Activated gamma-delta T cell treated with anti-CD3 and anti-CD28 coated beads, Interleukin-2, amount 50 U/mL, for 16 hours (primary cell): ENCODE measurements at places on chromosomes 12 and 14.

DNA sequence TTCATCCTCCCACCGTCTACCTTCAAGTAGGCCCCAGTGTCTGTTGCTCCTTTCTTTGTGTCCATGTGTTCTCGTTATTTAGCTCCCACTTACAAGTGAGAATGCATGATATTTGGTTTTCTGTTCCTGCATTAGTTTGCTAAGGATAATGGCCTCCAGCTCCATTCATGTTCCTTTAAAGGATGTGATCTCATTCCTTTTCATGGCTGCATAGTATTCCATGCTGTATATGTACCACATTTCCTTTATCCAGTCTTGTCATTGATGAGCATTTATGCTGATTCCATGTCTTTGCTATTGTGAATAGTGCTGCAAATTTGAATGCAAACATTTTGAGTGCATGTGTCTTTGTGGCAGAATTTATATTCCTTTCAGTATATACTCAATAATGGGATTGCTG lies 259.6 kb upstream of the PELI2 start:
- DNase-seq = no peak

DNA sequence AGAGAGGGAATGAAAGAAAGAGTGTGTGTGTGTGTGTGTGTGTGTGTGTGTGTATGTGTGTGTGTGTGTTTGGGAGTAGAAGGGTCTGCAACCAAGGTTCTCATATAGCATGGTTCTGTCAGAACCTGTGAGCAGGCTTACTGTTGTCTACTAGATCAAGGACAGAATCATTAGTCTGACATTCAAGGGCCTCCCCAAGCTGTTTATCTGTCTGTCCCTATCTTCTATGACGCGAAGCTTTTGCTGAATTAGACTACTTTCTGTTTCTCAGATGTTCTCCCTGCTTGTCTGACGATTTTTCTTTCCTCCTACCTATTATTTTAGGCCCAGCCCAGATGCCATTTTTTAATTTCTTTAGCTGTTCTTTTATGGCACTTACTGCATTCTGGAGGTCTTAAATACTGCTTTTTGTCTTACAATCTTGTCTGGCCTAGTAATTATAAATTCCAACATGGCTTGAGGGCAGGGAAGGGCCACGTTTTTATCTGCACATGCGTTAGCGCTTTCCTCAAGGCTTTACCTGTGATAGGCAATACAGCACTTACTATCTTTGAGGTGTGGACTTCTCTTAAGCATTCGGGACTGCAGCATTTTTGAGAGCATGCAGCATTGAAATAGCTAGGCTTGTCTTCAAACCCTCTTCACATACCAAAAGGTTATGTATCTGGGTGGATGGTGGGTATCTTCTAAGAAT lies 150.2 kb downstream of the TTLL5 start:
- DNase-seq = no peak

DNA sequence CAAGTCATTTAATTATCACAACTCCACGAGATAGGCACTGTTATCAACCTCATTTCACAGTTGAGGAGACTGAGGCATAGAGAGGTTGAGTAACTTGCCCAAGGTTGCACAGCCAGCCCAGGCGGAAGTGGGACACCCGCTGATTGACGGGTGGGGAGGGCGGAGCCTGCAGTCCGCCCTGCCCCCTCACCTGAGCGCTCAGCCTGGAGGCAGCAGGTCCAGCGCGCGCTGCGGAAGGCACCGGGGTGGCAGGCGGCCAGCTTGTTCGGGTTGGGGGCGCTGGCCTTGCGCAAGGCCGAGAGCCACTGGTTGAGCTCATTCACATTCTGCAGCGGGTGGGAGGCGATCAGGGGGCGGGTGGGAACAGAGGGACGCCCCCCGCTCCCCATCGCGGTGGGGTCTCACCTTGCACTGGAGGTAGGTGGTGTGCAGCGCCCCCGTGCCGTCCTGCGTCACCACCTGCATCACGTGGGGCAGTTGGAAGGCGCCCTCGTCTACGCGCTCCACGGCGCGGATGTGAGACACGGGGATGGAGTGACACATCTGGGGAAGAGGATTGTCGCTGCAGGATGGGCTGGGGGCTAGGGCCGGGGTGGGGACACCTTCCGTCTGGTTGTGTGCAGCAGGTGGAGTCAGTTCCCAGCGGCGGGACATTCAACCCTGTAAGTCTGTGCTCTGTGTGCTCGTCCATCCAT lies 31.7 kb downstream of the RASAL1 start:
- DNase-seq = no peak

- peak; percentile 98 for DNase-seq
Observed at GRCh38 chr14:76961631-76962302, 66.7 kb downstream of the IRF2BPL start.

DNA sequence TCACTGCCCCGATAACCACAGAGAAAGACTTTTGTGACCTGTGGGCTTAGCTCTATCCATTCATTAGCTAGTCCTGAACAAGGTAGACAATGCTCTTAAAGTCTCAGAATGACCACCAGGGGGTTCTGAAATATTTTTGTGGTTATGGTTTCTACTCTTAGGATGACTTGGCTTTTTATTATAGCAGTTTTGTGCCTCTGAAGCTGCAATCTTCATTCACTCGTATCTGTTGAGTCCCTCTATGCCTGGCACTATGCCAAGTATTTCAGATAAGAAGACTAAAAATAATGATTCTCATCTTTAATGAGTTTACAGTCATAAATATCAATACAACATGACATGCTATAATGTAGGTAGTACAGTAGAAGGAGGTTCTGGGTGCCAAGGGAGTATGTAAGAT lies 130.8 kb upstream of the TRHDE start:
- DNase-seq = no peak

DNA sequence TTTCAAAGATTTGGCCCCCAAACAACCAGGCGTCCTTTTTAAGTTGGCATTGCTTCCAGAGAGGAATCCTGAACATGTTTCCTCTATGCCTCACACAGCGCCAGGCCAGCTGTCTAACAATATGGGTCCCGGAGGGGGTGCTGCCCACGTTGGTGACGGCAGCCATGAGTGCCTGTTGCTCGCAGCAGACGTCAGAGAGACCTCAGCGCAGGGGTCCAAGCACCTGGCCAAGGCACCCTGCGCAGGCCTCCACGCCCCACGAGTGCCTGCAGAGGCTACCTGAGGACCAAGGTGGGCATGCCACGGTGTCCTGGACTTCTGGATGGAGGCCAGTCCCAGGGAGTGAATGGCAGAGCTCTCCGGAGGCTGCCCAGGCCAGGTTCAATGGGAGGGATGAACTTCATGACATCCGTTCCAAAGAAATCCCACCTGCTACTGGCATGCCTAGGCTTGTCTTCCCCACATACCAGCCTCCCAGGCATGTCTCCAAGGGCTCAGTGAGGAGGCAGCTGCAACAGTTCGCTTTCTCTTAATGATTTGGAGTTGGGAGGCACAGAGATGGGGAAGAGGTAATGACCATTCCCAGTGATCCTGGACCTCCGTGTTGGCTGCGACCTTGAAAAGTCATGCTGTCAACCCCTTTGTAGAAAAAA lies 11.6 kb upstream of the FOXN3 start:
- no peak for DNase-seq

GRCh38 chr14:61923348-61923747 lies 161.1 kb downstream of the SNAPC1 start:
- no peak for DNase-seq

DNA sequence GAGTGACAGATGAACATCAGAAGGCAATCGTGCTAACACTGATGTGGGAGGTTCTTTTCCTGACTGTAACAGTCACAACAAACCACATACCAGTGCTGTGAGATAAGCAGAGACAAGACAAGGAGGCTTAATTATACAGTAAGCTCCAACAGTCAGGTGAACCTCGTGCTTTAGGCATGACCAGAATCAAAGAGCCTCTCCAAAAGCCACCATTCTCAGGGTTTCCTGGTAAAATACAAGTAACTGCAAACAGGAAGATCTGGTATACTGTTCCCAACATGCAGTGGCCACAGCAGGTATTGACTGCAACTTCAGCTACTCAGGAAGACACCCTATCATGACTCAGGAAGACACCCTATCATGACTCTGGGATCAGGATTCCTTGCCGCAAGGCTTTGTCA lies 47.3 kb upstream of the GTF2A1 start:
- no peak for DNase-seq

DNA sequence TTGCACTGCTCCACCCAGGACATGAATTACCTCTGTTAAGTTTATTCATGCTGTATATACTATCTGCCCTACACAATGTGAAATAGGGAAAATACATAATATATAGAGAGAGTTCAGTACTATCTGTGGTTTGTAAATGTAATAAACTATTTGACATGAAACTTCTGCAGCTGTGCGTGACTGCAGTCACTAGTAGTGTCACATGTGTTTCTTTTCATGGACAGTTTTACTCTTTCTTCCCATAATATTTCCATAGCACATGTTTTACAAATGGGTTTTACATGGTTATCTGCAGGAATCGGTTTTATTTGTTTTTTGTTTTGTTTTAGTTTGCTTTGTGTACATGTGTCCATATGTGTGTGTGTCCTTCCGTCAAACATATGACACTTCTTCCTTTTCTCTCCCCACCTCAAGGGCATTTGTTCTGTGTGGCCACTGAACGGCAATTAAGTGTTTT lies 1644.1 kb upstream of the FLRT2 start:
- DNase-seq = no peak

DNA sequence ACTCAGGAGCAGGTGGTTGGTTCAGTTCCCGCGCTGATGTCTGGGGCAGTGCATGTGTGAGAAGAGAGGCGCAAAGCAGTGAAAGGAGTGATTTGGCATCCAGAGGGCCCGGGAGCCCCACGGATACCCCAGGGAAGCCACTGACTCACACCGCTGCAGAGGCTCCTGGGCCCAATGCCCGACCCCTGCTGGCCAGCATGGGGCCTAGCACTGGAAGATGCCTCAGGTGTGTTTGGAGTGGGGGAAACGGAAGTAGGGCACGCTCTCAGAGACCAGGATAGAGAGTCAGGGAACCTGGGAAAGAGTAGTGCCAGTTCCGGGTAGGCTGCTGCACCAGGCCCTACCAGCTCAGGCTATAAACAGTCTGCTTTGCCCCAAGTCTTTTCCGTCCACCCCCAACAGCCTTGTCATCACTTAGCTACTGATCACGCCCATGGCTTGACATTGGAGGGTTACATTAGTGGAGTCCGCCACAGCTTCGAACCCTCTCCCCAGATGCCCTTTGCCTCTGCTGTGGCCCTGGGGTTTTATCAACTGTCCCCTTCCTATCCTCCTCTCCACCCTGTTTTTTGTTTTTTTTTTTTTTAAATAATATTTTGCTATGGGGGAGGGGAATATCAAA lies 9.5 kb upstream of the CSAD start:
- no peak for DNase-seq

GRCh38 chr14:37045340-37046061 lies 126.9 kb downstream of the SLC25A21 start:
- DNase-seq = no peak

- DNase-seq = no peak
Observed at GRCh38 chr12:5520831-5521230, 88.9 kb downstream of the NTF3 start.

GRCh38 chr14:96088911-96089310 lies 49.7 kb downstream of the C14orf132 start:
- DNase-seq = no peak

GRCh38 chr14:63752449-63753169 lies 24.7 kb upstream of the SGPP1 start:
- DNase-seq = no peak

- no peak for DNase-seq
Observed at GRCh38 chr12:4416276-4416675, 29.3 kb downstream of the FGF6 start.

- DNase-seq = no peak
Observed at GRCh38 chr12:78628491-78629100, 236.0 kb upstream of the SYT1 start.

GRCh38 chr12:28855761-28856310 lies 293.2 kb upstream of the FAR2 start:
- no peak for DNase-seq

- no peak for DNase-seq
Observed at GRCh38 chr14:38547961-38548490, 292.1 kb upstream of the CLEC14A start.

DNA sequence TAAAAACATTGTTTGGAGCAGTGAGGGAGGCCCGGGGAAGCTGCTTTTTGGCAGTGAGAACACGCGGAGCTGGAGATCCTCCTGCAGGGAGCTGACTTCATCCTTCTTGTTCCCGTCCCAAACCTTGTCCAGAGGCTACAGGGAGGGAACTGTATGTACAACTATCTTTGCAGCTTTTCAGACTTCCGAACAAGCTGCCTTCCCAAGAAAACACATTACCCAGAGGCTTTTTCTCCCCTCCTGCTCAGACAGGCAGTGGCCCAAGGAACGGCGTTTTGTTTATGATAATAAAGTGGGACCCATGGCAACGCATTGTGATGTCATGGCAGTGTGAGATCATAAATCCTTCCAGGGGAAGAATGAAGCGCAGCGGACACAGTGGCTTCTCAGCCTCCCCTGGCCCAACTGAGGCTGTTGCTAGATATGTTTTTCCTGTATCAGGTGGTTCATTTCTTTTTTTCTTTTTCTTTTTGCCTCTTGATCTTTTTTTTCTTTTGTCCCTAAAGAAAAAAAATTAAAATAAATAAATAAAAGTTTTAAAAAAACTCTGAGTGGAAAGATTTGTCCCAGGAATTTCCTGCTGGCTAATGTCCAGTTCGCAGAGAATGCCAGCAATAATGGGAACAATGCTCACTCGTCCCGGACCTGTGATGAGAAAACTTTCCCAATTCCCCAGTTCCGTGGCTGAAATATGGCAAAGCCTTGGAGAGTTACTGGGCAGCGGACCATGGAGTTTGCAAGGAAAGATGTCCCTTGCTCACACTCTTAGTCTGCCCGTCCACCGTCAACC lies 103.4 kb upstream of the MAP1LC3B2 start:
- DNase-seq = no peak

GRCh38 chr12:75877763-75878621 lies 153.6 kb downstream of the PHLDA1 start:
- DNase-seq = no peak

- DNase-seq = no peak
Observed at GRCh38 chr14:103205541-103205906, 82.3 kb downstream of the TNFAIP2 start.

- DNase-seq = no peak
Observed at GRCh38 chr12:128178565-128178964, 88.4 kb upstream of the TMEM132C start.

DNA sequence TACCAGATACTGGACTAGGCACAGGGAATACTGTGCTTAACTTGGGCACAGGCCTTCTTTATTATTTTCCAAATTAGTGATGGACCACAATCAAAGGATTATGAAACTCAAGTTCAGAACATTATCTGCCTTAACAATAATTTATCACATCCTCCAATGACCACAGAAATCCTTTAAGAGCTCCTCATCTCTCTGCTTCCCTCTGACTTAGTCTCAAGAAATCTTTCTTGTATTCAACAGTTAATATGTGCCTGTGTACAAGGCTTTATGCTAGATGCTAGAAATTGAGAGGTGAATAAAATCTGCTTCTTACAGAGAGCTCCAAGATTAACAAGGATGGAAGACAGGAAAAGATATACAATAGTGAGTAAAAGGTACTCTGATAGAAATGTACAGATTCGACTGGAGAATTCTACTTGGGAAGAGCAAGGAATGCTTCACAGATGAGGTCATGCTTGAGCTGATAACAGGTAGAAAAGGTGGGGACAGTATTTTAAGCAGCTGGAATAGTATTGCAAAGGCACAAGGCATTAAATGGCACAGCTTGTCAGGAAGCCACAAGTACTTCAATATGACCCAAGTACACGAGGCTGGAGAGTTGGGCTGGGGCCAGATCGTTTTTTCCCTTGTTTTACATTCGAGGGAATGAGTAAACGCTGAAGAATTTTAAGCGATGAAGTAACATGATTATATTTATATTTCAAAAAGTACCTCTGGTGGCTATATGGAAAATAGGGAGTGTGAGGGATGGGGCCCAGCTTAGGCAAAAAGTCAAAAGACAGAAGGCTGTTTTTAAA lies 55.1 kb upstream of the ARID2 start:
- no peak for DNase-seq
